LHCN-M2 (cell line): ENCODE measurements at places on chromosomes 5 and 9. TPM values are rescaled to one million over a fixed set of nuclear protein-coding genes. Genes with fewer than 3 reads are reported as not detected.

KLF9 gene
- total RNA-seq, result 23.5 and 36.5 TPM in 2 replicates

CYLC2 gene
- not detected in 2 replicates for total RNA-seq

SLC25A2 gene
- 0.17 TPM in 1 of 2 replicates, not detected in the other for total RNA-seq

TNFSF15 gene
- 0.06 and 0.13 TPM in 2 replicates for total RNA-seq

- no peak for DNase-seq
Observed at GRCh38 chr5:82525626-82526025, 247.5 kb upstream of the RPS23 start.

GRCh38 chr5:135880278-135880677 lies 15.4 kb downstream of the IL9 start:
- no peak for DNase-seq

- DNase-seq, result no peak
Observed at GRCh38 chr5:101346447-101346846, 443.4 kb upstream of the ST8SIA4 start.

DNA sequence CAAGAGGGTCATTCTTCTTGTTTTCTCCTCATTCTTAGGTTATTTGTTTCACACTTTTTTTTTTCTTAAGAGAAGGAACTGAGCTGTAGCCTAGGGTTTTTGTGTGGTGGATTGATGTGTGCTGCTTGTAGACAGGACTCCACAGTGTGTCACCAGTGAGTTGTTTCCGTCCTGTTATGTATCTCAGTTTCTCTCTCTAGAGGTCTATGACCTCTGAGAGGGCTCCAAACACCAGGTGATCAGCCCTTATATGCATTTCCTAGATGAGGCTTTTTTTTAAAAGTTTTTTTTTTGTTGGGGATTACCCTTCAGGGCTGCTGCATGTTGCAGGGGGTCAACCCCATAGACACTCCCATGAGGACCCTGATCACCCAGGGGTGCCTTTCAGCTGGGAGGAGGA lies 124.2 kb upstream of the MAST4 start:
- no peak for DNase-seq

DNA sequence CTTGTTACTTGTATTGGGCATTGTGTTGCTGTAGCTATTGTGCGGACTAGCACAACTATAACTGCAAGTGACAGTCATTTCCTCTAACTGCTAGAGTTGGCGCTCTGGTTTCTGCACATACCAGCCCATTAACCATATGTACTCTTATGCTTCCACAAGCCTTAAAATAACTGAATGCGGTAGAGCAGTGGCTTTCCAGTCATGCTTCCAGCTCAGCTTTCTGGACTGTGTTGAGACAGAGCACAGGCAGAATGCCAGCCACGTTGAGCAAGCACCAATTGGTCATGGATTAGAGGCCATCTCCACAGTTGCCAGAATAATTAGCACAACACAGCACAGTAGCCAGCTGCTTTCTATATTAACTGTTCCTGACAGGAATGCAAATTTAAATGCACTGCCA lies 12.2 kb downstream of the INVS start:
- DNase-seq, result peak; percentile 99

DNA sequence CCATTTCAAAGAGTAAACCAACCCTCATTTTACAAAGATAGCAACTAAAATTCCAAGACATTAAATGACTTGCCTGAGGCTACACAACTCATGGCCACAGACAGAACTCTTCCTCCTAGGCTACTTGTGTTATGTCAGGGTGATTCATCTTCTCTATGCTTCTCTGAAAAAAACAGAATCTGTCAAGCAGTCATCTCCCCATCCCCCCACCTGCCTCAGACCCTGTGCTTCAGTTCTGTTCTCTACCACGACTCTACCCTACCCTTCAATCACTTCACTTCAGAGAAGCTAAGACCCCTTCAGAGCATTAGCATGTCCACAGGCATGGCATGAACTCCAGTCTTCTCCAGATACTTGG lies 277.7 kb upstream of the PTGER4 start:
- peak; percentile 51 for DNase-seq
